T-cell (primary cell): ENCODE measurements at places on chromosomes 16 and 17.
A peak's percentile ranks its signal among the peaks of the same experiment; 100 is the strongest.

- H3K27me3 ChIP-seq: peaks cover 2% of the 10 kb centered on the region
- H3K27ac ChIP-seq: no peak overlapping the region
- no peaks in the 10 kb centered on the region for H3K36me3 ChIP-seq
- no peak overlapping the region for H3K4me3 ChIP-seq
Measured at GRCh38 chr16:84832488-84833143, 12.8 kb downstream of the CRISPLD2 start.

- H3K27me3 ChIP-seq: peaks cover 5% of the 10 kb centered on the region
- H3K36me3 ChIP-seq: no peaks in the 10 kb centered on the region
- no peak overlapping the region for H3K27ac ChIP-seq
- H3K4me3 ChIP-seq: no peak overlapping the region
Measured at GRCh38 chr16:10076037-10076436, 106.2 kb downstream of the GRIN2A start.

- no peak overlapping the region for H3K4me3 ChIP-seq
- DNase-seq: no peak
- peaks cover 30% of the 10 kb centered on the region for H3K4me1 ChIP-seq
- no peaks in the 10 kb centered on the region for H3K27me3 ChIP-seq
Measured at GRCh38 chr17:66540131-66540781, 237.8 kb downstream of the PRKCA start.

- no peak for DNase-seq
- peaks cover 13% of the 10 kb centered on the region for H3K4me1 ChIP-seq
- H3K27me3 ChIP-seq: peaks cover 2% of the 10 kb centered on the region
- H3K27ac ChIP-seq: no peak overlapping the region
Measured at GRCh38 chr17:8056232-8056975, 17.5 kb downstream of the ALOX15B start.

GRCh38 chr17:58330538-58330996 lies 2.0 kb upstream of the TSPOAP1 start:
- H3K36me3 ChIP-seq: peaks cover 21% of the 10 kb centered on the region
- peak overlapping the region; percentile 97 for H3K27ac ChIP-seq
- H3K27me3 ChIP-seq: no peaks in the 10 kb centered on the region
- no peak for DNase-seq
- H3K4me1 ChIP-seq: peaks cover 68% of the 10 kb centered on the region

GRCh38 chr17:611202-611601 lies 103.4 kb downstream of the VPS53 start:
- H3K27ac ChIP-seq: no peak overlapping the region
- H3K4me3 ChIP-seq: no peak overlapping the region
- H3K4me1 ChIP-seq: no peaks in the 10 kb centered on the region
- H3K36me3 ChIP-seq: peaks cover 16% of the 10 kb centered on the region
- no peaks in the 10 kb centered on the region for H3K27me3 ChIP-seq
- DNase-seq: no peak

DNA sequence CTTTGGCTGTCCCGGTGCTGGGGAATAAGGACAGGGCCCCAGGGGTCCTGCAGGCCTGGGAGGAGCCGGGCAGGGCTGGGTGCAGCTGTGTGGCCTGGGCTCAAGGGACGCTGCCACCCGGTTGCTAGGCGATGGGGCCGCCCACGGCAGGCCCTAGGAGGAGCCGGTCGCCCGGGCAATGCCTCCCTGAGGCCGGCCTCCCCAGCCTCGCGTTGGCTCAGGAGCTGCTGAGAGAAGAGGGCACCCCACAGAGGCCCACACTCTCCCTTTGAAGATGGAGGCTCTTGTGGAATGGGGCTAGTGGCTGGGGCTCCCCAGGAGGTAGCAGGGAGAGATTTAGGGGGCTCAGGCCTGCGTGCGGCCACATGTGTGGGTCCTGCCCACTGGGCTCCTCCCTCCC lies at the start of gene CIBAR2:
CIBAR2 (minus strand) TSS at position 109 of the 400 bp plus-strand sequence. CDS start 120 bp downstream, outside the sequence.
- no peaks in the 10 kb centered on the region for H3K36me3 ChIP-seq
- H3K27ac ChIP-seq: no peak within 1 kb of the TSS
- H3K4me1 ChIP-seq: no peaks in the 10 kb centered on the region
- no peak within 1 kb of the TSS for H3K4me3 ChIP-seq

DNA sequence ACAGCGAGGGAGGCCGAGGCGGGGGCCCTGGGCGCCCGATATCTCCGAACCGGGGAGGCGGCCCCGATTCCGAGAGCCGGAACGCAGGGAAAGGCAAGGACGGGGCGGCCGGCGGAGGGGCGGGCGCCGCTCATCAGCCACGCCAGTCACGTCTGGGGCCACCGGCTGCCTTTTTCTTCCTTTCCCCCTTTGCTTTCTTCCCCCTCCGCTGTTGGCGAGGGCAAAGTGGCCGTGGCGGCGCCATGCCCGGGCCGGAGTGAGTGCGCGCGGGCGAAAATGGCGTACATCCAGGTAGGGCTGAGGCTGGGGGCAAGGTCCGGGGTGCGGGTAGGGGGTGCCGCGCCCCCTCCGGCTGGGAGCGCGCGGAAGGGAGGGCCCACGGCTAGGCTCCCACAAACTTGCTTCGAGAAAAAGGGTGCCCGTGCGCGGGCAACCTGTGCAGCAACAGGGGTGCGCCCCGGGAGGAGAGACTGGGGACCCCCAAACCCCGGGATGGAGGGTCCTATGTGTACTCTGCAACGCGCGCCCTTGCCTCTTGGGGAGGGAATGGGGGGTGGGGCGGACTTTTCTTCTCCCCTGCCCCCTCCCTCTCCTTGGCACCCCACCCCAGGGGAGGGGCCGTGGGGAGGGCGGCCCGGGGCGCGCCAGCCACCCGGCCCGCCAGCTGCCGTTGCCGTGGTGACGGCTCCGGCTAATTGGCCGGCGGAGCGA lies 486 bp downstream of the SYT17 start:
- no peaks in the 10 kb centered on the region for H3K36me3 ChIP-seq
- no peak overlapping the region for H3K27ac ChIP-seq
- no peak for DNase-seq

DNA sequence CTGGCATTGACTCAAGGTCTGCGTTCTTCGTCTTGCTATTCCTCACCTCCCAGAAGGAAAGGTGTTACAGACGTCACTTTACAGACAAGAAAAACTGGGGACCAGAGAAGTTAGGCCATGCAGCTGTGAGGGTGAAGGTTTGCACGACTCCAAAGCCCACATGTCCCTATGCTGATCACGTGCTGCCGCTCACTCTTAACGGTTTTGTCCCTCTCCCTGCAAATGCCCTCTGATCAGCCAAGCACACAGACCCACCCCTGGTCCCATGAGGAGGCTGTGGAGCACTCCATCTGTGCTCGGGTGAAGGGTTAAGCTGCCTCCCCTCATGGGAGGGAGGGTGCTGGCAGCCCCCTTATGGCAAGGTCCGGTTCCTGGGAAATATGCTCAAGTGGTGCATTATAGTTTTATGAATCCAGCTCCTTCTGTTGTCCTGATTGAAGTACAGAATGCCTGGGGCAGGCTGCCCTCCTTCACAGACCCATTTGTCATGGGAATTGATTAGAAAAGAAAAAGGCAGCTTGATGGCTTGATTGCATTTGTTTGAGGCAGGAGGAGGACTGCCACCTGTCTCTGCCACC lies 18.8 kb downstream of the CCDC182 start:
- no peaks in the 10 kb centered on the region for H3K36me3 ChIP-seq
- DNase-seq: no peak
- no peak overlapping the region for H3K27ac ChIP-seq

DNA sequence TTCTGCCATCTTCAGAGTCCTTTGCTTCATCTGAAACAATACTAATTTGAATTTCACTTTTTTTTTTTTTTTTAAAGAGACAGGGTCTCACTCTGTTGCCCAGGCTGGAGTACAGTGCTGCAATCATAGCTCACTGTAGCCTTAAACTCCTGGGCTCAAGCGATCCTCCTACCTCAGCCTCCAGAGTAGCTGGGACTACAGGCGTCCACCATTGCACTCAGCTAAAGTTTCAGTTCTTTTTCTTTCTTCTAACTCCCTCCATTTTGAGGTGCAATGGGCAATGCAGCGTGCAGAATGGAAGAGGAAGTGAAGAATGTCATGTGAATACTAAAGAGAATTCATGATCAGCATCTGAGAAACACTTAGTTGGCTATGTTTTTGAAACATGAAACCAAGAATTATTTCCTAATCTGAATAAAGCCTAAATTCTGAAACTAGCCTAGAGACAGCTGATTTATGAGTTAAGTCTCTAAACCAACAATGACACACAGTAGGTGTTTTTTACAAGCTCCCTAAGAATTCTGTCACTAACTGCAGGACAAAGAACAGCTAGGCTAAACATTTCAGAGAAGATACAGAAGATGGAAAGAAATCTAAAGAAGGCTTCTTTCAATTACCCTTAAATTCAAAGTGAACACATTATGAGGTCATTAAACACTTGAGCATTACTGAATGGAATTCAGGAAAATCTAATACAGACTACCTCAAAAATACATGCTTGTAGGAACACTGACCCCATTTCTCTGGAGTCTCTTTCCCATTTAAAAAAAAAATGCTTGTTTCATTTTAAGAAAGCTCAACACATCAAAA lies 21.0 kb downstream of the SNN start:
- peaks cover 10% of the 10 kb centered on the region for H3K36me3 ChIP-seq
- peaks cover 7% of the 10 kb centered on the region for H3K4me1 ChIP-seq
- no peaks in the 10 kb centered on the region for H3K27me3 ChIP-seq
- H3K4me3 ChIP-seq: no peak overlapping the region
- DNase-seq: no peak
- no peak overlapping the region for H3K27ac ChIP-seq

DNA sequence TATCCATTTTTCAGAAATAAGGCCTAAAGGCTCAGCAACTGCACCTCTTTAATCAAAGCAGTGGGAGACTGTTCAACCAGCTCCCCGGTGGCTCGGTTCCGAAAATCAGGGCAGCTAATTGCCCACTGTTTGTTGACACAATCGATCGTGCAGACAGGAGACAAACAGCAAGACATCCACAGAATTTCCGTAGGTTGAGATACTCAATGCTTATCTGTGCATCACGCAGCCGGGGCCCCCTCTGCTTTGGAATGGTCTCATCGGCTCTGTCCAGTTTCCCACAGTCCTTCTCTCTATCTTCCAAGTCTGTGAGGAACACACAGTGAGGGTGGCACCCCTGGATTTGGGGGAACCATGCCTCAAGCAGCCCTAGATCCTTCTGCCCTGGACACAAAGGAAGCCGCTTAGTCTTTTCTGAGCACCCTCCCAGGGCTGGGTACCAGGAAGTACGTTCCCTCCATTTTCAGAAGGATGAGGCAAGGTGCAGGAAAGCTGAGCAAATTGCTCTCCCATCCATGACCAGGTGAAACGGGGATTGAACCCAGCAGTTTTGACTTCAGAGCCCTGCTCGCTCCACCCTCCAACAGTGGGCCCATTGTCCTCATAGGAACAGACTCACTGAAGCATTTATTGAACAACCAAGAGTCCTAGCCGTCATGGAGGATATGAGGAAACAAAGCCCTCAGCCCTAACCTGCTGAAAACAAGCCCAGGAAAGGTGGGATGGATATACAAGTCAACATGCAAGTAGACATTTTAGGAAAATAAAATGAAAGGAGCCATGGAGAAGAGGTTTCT lies 70.7 kb downstream of the C16orf95 start:
- DNase-seq: no peak
- H3K36me3 ChIP-seq: no peaks in the 10 kb centered on the region
- H3K27me3 ChIP-seq: peaks cover 5% of the 10 kb centered on the region
- no peaks in the 10 kb centered on the region for H3K4me1 ChIP-seq
- no peak overlapping the region for H3K4me3 ChIP-seq

DNA sequence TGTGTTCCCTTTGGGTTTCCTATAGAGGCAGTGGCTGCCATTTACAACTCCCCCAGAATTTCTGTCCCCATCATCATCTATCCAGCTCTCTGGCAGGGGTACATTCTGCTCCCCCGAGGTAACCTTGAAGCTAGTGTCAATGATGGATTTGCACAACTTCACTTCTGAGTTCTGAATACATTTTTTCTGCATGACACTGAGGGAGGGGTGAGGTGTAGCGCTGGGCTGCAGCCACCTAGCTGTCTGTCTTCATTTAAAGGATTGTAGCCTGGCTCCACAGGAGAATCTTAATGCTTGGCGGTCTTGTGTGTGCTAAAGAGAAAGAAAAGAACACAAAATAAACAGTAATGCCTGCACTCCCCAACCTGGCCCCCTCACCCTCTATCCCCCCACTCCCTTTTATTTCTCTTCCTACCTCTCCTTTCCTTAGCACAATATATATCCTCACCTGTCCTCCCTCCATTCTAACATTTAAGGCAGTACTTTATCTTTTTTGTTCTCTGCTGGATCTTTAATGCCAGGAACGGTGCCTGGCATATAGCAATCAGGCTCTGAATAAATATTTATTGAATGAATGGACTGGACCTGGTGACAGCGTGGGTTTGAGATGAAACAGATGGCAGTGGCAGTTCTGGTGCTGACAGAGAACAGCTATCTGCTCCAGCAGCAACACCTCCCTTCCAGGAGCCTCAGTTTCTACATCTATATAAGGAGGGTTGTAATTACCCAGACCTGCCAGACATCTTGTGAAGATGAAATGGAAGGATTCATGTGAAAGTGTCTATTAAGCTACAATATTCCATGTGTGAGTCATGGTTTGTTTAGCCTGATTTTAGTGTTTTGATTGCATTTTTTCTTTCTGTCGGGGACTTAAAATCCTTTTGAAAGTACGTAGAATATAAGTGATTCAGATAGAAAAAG lies 163.5 kb upstream of the CDH11 start:
- no peak overlapping the region for H3K27ac ChIP-seq
- H3K27me3 ChIP-seq: no peaks in the 10 kb centered on the region
- no peak overlapping the region for H3K4me3 ChIP-seq

GRCh38 chr16:47873434-47873833 lies 282.4 kb downstream of the ABCC12 start:
- no peaks in the 10 kb centered on the region for H3K4me1 ChIP-seq
- no peaks in the 10 kb centered on the region for H3K36me3 ChIP-seq
- DNase-seq: no peak
- H3K27me3 ChIP-seq: no peaks in the 10 kb centered on the region

- no peak overlapping the region for H3K27ac ChIP-seq
- H3K27me3 ChIP-seq: no peaks in the 10 kb centered on the region
- no peak for DNase-seq
- peaks cover 17% of the 10 kb centered on the region for H3K4me1 ChIP-seq
- no peak overlapping the region for H3K4me3 ChIP-seq
Measured at GRCh38 chr17:79784353-79785016, 6.5 kb downstream of the CBX2 start.

- peaks cover 17% of the 10 kb centered on the region for H3K4me1 ChIP-seq
- H3K27me3 ChIP-seq: no peaks in the 10 kb centered on the region
- H3K4me3 ChIP-seq: no peak overlapping the region
- DNase-seq: no peak
- H3K27ac ChIP-seq: no peak overlapping the region
Measured at GRCh38 chr16:19126300-19126699, 12.5 kb downstream of the ITPRIPL2 start.

- H3K4me1 ChIP-seq: no peaks in the 10 kb centered on the region
- no peak overlapping the region for H3K4me3 ChIP-seq
- no peaks in the 10 kb centered on the region for H3K36me3 ChIP-seq
- no peak for DNase-seq
- H3K27ac ChIP-seq: no peak overlapping the region
Measured at GRCh38 chr17:21330436-21331160, 45.6 kb upstream of the KCNJ12 start.

GRCh38 chr16:74774223-74775139 lies at the start of gene FA2H:
TSS of gene FA2H (minus strand) at chr16:74774820. CDS start at chr16:74774755, 65 bp downstream.
- no peaks in the 10 kb centered on the region for H3K36me3 ChIP-seq
- H3K4me3 ChIP-seq: peak within 1 kb of the TSS; percentile 58
- DNase-seq: peak; percentile 70
- H3K4me1 ChIP-seq: peaks cover 9% of the 10 kb centered on the region
- no peak within 1 kb of the TSS for H3K27ac ChIP-seq
